ENCODE measurements at places on chromosomes 3 and 15. TPM values are rescaled to one million over a fixed set of nuclear protein-coding genes. Genes with fewer than 3 reads are reported as not detected.

DNA sequence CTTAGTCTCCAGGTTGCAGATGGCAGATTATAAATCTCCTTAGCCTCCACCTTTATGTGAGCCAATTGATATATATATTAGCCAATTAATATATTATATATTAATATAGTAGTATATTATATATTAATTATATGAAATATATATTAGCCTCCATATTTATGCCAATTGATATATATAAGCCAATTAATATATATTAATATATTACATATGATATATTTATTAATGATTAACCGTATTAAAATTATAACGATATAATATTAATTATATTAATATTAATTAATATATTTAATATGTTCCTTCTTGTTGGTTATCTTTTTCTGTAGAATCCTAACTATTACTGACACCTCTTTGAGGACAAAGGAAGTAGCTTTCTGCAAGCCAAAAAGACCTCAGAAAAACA is 972.5 kb downstream of the GBE1 start:
- no peak for DNase-seq

DNA sequence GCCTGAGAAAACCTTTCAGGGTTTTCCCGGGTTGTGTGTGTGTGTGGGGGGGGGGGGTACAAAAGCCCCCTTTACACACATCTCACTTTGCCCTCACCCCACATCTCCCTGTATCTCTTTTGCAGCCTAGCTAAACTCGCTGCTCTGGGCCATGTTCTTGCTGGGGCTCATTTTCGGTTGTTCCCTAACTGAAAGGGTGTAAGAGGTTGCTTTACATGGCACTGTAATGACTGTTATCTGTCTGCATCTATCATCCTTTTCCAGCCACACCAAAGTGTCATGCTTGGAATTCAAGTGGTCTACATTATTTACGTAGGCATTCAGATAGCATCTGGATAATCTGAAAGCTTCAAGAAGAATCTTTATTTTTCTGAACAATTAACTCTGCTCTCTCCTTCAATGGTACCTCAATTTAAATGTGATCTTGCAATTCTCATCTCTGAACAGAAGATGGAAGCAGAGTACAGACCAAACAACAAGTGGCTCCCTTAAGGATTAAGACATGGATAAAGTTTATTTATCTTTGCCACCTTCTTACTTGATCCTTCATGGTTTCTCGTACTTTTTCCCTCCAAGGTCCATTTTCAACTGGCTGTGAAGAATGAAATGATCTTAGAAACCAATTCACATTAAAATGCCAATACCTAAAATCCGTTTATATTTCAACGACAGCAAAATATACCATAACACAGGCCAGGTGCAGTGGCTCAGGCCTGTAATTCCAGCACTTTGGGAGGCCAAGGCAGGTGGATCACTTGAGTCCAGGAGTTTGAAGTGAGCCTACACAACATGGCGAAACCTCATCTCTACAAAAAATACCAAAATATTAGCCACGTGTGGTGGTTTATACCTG is 34.9 kb downstream of the DCLK3 start:
- no peak for DNase-seq

GRCh38 chr15:28885630-28886430 is at the start of gene APBA2:
Gene APBA2, plus strand, starts transcription at chr15:28885974. Its CDS starts 167,911 bp downstream, at chr15:29053885.
- no peak for DNase-seq

DNA sequence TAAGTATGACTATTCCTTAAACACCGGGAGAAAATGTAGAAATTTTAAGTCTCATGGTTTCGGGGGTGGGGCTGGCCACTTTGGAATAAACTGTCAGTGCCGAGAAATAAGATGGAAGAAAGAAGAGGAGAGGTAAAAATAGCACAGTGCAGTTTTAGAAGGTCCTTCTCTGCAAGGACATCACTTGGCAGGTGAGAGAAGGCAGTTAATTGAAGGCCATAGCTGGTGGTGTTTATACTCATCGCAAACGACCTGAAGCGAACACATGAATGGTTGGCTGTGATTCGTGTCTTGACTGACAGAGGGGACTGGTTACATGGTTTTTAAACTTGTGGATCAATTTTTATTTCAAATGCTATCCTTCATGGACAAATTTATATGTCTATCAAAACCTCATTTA is 54.9 kb upstream of the SENP5 start:
- no peak for DNase-seq

DNA sequence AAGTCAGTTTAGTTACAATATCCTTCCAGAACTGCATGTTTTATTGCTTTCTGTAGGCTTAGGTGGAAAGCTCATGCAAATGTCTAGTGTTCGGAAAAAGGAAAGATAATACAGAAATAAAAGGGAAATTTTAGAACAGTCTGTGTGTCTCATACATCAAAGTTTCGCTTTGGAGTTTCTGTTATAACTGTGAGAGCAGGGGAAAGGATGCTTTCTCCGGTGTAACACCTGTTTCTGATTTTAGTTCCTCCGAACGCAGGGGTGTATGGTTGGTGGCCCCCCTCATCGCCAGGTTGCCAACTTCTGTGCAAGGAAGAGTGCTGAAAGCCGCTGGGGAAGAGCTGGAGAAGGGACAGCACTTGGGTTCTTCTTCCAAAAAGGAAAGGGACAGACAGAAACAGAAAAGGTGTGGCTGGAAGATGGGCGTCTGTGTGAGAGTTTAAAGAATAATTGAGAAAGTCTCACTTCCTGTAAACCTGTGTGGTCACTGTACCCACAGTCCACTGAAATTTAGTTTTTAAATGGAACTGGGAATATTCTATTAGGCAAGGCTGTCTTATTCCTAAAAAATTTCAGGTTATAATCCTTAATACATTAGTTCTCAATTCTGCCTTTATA is 6.7 kb downstream of the P2RY12 start:
- DNase-seq: no peak

GRCh38 chr3:159486580-159486979 is 502.1 kb upstream of the IL12A start:
- DNase-seq: no peak

- no peak for DNase-seq
Observed at GRCh38 chr15:68491415-68492106, 59.6 kb upstream of the ITGA11 start.

DNA sequence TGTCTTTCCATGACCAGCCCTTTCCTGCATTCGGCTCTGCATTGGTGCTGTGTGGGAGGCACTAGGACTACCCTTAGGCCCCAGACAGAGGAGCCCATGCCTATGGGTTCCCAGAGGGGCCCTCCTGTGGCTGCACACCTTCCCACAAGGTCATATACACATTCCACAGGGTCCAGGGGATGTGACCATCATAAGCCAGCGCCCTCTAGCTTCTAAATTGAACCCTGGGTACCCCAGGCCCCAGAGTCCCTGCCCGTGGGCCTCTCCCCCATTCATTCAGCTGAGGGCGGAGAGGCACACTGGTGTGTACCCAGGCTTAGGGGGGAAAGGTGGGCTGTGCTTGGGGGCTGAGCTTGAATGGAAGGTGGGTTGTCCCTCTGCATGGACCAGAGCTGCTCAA is 10.2 kb upstream of the SLC6A6 start:
- DNase-seq: no peak

The STRA6 gene
- 21.9 TPM for total RNA-seq

The PAK2 gene
- total RNA-seq: 43.1 TPM

The FGF12 gene
- total RNA-seq: 4.5 TPM

The PROS1 gene
- total RNA-seq: 49.2 TPM
